ENCODE measurements at places on chromosomes 1 and 21.
A peak's percentile ranks its signal among the peaks of the same experiment; 100 is the strongest.

GRCh38 chr1:24315391-24315790, 3.8 kb upstream of the GRHL3 start:
- DNase-seq, result no peak

- no peak for DNase-seq
Observed at GRCh38 chr1:179141592-179142251, 59.9 kb downstream of the TOR3A start.

GRCh38 chr1:44821240-44821715, 13.0 kb downstream of the BTBD19 start:
- DNase-seq, result no peak

DNA sequence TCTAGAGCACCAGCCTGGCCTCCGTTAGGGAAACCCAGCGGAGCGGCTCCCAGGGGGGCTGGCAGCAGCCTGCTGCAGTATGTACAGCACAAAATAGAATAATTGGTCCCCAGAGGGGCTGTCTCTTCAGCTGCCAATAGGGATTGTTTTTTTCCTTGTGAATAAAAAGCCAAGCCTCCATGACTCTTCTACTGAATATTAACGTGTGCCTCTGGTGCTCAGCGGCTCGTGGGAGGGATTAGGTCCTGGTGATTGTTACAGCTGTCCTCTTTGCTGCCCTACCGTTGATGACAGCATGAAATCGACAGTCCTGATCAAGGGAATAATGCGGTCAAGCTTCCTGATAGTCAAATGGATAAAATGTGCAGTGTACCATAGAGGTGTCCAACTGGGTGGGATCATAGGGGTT, 190.7 kb upstream of the RUNX1 start:
- no peak for DNase-seq

DNA sequence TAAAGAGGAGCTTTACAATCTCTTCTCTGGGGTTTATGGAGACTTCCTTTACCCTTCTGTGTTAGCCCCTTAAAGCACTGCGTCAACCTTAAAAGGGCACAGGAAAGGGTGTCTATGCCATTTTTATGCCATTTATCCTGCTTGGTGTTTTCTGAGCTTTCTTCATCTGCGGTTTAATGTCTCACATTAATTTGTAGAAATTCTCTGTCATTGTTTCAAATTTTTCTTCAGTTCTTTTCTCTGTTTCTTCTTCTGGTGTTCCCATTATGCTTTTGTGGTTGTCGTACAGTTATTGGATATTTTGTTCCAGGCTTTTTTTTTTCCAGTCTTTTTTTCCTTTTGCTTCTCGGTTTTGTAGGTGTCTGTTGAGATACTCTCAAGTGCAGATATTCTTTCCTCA, 107.9 kb downstream of the OSBPL9 start:
- no peak for DNase-seq

GRCh38 chr1:226912587-226913176, 27.4 kb upstream of the COQ8A start:
- DNase-seq, result peak; percentile 84

- peak; percentile 26 for DNase-seq
Observed at GRCh38 chr1:39378377-39378776, 113.1 kb upstream of the BMP8A start.

DNA sequence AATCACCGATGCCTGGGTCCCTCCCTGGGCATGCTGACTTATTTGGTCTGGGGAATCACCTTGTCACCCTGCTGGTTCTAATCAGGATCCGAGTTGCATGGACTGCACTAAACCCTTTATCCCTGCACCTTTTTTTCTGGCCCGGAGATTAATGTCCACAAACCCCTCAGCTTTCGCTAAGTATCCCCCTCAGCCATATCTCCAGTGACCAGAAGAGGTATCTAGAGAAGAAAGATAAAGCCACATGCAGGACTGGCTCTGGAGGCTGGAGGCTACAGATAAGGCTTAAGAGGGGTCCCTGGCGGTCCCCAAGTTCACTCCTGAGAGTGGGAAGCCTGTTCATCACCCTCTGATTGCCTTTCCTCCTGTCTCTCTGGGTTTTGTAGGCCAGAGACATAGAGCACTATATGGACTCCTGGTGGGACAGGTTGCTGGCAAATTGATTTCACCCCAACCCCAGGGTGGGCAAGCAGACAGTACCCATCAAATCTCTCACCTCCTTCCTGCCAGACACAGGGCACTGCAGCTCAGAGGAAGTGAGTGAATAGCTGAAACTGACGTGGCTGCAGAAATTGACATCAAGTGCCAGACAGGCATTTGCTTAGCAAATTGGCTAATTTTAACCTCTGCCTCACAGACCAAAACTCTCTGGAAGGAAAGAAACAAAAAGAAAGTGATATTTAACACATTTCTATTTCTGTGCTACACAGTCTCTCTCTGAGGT, 38.8 kb downstream of the HMGB4 start:
- DNase-seq, result no peak

Data from WTC11 (cell line).